ENCODE measurements at places on chromosomes 7 and 10.

DNA sequence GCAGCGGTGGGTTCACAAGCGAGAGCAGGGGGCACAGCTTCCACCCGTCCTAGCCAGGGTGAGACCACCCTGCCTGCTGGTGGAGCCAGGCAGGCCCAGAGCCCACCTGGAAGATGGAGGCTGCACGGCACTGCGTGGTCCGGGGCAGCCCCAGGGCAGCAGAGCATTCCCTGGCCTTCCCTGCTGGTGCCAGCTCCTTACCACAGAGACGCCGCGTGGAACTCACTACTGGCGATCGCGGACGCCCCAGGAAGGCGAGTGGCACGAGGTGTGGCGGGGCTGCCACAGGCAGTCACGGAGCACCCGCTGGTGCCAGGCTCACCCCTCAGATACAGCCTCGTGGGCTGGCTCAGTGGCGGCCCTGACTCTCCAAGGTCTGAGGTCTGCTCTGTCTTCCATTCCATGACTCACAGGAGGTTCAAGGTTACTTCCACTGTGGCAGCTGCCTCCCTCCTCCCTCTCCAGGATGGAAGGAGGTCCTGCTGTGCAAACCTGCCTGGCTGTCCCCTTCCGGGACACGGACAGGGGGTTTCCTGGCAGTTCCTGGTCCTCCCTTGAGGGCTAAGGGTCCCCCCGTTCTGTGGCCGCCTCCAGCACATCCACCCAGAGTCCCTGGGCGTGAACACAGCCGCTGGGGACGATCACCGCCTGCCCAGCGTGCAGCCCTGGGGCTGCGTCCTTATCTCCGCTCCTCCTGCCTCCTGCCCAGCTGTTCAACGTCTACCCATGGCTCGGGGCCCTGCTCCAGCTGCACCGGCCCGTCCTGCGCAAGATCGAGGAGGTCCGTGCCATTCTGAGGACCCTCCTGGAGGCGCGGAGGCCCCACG is 3.1 kb downstream of the CYP2W1 start:
- DNase-seq = no peak

DNA sequence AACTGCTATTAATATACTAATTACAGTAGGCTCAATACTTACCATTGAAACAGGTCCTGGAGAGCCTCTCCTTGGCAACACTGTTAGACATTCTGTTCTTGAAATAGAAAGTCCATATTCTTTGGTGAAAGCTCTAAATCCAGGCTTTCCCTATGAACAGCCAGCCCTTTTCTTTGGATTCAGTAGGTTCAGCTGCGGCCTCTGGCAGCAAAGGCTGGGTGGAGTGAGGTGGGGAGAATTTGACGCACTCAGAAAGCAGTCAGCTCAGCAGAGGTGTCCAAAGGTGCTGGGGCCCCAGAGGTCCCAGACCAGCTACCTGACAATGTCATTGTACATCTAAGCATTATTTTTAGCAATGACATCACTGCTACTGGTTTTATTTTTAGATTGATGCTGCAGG is 146.1 kb downstream of the GRK5 start:
- DNase-seq = no peak

- DNase-seq = no peak
Observed at GRCh38 chr7:103879411-103879810, 110.0 kb downstream of the RELN start.

DNA sequence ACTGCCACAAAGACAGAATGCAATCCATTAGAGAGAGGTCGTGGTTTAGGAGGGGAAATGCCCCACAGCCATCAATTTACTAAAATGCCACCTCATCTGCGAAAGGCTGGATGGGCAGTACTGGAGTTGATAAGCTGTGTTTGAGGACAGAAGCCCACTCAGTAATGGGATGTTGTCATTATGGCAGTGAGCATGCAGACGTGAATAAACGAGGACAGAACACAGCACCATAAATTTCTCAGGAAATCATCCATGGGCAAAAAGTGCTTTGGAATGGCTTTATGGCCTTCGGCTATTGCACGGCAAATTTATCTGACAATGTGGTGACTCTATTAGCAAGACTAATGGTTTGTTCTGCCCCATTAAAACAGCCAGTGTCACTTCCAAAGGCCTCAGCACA is 15.9 kb upstream of the C10orf53 start:
- DNase-seq = no peak

- DNase-seq = peak; percentile 23
Observed at GRCh38 chr10:63504145-63504881, 16.9 kb upstream of the REEP3 start.

DNA sequence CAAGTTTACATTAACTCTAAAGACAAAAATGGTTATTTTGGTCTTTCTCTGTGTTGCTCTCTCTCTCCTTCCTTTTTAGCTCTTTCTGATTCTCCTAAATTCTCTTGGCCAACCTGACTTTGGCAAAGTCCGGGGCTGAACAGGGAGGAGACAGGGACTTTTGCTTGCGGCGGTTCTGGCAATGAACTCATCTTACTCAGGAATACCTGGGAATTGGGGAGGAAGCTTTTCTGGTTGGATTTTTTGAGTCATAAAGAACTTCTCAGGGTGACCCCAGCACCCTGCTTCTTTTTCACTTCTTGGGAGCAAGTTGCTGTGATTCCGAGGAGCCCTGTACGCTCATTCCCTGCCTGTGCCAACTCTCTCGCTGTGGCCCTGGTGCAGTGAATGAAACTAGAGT is 16.0 kb downstream of the GATA3 start:
- DNase-seq = no peak

GRCh38 chr10:30840395-30841050 is 191.1 kb downstream of the ZNF438 start:
- DNase-seq = no peak

Measured in NCI-H1105 treated with DMSO at 0.1 percent for 48 hours (cell line).